H7 (cell line): ENCODE measurements at places on chromosomes 6 and 20. TPM values are rescaled to one million over a fixed set of nuclear protein-coding genes. Genes with fewer than 3 reads are reported as not detected.

CHMP4B gene
- total RNA-seq = 31.8 and 33.6 TPM in 2 replicates

GDAP1L1 gene
- total RNA-seq = 6.1 and 6.8 TPM in 2 replicates

DNA sequence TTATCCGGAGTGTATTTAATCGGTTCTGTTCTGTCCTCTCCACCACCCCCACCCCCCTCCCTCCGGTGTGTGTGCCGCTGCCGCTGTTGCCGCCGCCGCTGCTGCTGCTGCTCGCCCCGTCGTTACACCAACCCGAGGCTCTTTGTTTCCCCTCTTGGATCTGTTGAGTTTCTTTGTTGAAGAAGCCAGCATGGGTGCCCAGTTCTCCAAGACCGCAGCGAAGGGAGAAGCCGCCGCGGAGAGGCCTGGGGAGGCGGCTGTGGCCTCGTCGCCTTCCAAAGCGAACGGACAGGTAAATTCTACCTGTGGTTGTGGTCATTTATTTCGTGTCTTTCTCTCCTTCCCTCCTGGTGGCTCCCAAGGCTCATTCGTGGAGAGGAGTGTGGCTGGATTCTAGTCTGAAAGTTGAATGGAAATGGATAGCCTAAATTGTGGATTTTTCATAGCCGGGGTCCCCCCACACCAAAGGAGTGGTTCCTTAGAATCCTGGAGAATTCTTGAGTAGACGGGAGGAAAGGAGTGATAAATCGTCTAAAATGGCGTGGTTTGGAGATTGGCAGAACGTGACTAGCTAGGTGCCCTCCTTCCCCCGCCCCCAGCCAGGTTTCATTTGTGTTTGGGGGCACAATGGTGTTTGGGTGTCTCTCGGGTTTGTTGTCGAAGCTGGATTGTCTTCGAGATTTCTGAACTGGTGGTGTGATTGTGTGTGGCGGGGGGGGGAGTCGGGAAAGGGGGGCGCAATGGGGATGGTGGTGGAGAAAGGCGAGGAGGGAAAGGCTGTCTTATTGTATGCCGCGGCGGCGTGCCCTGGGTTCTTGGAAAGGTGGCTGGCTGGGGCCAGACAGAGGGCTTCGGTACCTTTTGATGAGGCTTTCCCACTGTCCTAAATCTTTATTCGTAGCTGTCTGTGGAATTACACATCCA, 673 bp downstream of the MARCKS start:
- DNase-seq = peak; percentile 68

PIGT gene
- total RNA-seq = 67.9 and 70.5 TPM in 2 replicates

GRCh38 chr6:37024656-37025337, 19.3 kb downstream of the FGD2 start:
- DNase-seq = peak; percentile 29
